EL (cell line): ENCODE measurements at places on chromosomes 4 and X.
A peak's percentile ranks its signal among the peaks of the same experiment; 100 is the strongest.

DNA sequence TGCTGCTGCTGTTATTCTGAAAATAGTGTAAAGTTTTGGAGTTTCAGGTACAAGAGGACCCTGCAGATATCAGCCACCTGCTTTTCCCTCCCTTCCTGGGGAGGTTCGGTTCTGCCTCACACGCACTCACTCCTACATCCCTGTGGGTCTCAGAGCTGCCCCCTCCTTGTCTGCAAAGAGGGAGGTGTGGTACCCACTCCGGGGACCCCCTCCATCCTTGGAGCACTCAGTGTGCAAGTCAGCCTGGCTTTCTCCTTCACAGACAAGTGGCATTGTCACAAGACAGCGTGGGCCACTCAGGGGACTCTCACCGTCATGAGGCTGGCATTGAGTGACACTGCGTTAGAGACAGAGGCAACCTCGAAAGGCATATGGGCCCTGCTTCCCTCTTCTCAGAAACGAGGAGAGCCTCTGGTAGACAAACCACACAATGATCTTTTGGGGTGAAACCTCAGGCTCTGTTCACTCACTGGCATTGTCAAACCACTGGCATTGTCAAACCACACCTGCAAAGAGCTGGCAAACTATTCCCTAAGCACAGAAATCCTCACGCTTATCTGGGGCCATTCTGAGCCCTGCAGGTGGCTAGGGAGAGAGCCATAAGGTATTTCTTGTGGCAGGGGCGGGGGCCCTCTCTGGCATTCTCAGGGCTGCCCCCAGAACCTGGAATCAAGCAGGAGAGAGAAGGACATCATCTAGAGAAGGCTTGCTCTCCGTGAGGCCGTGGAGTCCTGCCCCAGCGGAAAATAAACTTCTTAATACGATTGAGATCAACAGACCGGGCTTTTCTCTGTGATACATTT, 285.0 kb downstream of the SHOX start:
- no peak for DNase-seq

- DNase-seq, result peak; percentile 19
These were observed 25.5 kb upstream of the LRCH2 start for GRCh38 chrX:115259238-115259875.

GRCh38 chrX:150366951-150367545, 3.9 kb downstream of the MAMLD1 start:
- peak; percentile 70 for DNase-seq

DNA sequence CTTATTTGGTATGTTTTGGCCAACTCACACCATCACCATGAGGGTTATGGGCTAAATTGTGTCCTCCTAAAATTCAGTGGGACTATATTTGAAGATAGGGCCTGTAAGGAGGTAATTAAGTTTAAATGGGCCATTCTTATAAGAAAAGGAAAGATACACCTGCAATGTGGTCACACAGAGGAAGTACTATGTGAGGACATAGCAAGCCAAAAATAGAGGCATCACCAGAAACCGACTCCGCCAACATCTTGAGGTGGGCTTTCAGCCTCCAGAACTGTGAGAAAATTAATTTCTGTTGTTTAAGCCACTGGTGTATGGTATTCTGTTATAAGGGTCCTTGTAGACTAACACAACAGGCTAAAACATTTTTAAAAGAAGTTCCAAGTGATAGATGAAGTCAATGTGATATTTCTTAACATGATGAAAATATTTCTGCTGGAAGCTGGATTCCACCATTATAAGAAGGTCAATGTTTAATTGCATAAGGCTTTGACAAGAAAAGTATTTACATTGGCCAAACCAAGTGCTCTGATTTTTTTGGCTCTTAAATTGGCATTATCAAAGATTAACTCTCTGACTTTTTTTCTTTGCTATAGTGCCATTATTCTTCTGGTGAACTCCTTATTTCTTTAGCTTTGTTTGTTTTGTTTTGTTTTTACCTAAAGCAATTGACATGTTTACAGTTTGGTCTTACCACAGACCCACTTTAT, 540.9 kb downstream of the PPARGC1A start:
- DNase-seq, result no peak

- DNase-seq, result no peak
These were observed 35.7 kb downstream of the PARM1 start for GRCh38 chr4:74968456-74969164.

GRCh38 chr4:171464499-171464898, 348.7 kb upstream of the GALNTL6 start:
- DNase-seq, result no peak

DNA sequence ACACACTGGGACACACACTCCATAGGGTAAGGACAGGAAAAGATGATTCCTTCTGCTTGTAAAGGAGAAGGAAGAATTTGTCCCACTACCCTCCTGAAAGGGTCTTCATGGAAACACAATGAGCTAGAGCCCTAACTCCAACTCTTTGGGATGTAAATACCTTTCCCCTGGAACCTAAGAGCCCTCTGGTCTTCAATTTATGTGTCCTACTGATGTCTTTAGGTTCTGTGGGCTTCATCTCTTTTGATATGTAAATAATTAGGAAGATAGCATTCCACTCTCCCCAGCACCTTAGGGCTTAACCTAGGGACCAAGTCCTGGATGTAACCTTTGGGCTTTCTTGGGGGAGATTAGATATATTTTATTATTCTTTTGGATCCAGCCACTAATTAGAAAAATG, 38.3 kb downstream of the PF4 start:
- no peak for DNase-seq

GRCh38 chr4:77449171-77449570, 156.4 kb upstream of the CXCL13 start:
- DNase-seq, result no peak

- DNase-seq, result no peak
These were observed 333.7 kb downstream of the UNC5C start for GRCh38 chr4:95215043-95215442.

DNA sequence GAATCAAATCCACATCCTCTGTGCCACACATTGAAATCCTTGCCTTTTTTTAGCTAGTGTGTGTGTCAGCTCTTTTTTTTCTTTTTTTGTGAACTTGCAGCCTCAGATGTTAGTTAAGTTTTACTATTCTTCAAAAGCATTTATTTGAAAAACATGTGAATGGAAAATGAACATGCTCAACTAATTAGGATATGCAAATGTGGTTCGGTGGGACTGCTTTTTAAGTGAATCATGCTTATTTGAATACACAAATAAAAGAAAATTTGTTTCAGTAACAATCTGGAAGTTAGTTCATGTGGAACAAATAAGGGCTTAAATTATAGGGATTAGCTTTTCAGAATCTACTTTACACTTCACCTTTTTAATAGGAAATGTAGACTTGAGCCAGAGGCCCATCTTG, 751.5 kb upstream of the FAM241A start:
- no peak for DNase-seq

DNA sequence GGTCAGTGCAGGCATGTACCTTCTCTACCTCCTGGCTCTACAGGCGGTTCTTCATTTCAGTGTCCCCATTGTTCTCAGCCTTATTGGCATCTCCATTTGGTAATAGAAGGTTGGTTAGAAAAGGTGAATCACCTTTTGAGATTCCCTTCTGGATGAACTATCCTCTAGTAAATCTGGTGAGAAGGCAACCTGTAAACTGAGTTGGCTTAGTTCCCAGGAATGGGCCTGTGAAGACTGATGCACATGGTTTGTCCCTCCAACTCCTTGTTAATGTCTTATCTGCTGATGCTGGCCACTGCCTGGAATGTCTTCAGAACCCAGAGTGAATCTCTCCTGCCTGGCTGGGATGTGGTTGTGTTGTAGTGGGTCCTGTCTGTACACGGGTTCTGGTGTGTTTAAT, 143.4 kb upstream of the WDR1 start:
- DNase-seq, result no peak

DNA sequence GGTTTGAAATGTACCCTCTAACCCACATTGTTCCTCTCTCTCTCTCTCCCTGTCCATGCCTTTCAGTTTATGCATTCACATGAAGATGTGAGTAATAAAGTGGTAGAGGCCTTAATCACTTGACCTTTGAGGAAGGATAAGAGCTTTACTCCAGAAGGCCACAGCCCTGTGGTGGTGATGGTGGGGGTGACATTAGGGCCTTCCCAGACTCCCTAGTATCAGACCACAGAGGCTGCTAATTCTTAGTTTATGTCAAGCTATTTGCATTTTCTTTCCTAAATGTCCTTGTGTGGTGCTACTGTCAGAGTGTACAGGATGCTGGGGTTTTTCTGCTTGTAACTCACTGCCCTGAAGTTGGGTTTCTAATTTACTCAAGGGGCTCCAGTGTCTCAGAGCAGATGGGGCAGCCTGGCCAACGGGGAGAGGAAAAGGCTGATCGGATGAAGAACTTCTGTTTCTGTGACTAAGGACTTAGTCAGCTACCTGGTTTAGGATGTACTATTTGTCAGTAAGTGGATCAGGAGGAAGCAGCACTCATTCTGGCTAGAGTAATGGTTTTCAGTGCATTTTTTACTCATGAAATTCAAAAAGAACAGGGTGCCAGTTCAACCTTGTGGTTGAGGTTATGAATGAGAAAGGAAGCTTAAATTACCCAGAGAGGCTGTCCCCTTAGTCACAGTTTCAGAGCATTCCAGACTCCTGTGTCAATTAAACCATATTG, 509.6 kb upstream of the DIPK2B start:
- peak; percentile 92 for DNase-seq

DNA sequence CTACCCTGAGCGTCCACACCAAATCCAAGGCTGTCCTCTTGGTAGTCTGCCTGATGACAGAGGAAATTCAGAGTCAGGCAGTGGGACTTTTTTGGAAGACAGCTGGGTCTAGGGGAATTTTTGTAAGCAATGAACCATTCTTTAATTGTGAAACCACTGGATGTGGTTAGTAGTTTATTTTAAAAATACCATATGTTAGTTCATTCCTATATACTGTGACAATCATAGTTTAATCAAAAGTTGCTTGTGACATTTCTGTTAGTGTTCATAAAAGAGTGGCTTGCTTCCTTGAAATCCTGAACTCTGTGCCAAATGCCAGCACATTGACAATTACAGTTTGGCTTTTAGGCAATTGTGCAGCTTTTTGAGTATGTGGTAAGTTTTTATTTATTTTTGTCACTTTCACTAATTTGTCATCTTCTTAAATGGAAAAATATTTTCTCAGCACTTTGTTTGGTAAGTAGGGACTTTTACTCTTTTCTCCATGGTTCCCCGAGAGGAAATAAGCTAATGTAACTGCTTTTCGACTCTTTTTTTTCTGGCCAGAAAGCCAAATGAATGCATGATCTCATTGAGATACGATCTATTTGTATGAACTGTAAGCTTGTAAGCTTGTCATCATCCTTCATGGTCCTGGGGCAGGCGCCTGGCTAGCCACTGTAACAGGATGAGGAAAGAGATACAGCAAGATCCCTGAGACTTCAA, 72.6 kb upstream of the SLC4A4 start:
- DNase-seq, result peak; percentile 87

GRCh38 chr4:65911720-65912119, 241.4 kb upstream of the EPHA5 start:
- DNase-seq, result no peak

- no peak for DNase-seq
These were observed 44.8 kb downstream of the CLDN34 start for GRCh38 chrX:10011991-10012390.

DNA sequence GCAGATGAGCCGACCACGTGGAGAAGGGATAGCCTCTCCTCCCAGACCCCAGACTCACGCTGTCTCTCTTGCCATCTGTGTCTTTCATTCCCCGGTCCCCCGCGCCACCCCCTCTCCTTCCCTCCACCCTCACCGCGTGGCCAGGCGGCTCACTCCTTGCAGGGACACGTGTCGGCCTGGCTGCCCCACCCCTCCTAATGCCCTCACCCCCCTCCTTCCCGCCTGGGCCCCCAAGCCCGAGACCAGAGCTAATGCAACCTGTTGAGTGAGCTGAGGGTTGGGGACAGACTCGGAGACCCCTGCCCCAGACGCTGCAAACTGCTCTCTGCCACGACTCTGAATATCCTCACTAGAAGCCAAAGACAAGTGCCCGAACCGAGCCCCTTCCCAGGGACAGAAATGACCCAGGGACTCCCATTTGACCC, 1.8 kb downstream of the SLC38A5 start:
- no peak for DNase-seq

DNA sequence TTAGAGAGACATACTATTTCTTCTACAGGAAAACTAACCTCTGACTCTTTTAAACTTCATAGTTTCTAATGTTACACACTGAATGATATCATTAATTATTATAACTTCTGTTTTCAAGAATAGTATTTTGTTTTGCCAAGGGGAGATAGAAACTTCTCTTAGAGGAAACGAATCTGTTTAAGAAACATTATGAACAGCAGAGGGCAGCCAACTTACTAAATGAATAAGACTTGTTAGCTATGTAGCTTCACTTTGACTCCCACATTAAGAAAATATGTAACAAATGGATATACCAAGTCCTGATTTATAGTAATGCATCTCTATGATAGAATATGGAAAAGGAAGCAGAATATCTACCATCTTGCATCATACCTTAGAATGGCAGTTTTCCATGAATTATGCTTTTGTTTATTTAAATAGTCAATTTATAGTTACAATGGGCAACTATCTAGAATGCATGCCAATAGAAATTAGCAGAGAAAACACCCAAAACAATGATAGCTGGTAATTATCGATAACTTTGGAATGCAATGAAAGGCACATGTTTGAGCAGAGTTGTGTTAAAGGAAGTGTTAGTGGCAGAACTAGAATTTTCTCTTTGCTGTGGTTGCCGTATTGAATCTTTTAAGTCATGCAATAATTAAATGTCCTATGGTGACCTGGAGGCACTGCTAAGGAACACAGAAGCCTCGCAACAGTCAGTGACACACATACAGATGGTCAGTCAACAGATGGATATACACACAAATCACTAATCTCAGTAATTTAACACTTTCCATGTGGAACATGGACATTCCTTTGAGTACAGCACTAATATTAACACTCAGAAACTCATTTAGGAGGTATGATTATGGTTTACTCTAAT, 105.7 kb upstream of the PDLIM3 start:
- peak; percentile 49 for DNase-seq

DNA sequence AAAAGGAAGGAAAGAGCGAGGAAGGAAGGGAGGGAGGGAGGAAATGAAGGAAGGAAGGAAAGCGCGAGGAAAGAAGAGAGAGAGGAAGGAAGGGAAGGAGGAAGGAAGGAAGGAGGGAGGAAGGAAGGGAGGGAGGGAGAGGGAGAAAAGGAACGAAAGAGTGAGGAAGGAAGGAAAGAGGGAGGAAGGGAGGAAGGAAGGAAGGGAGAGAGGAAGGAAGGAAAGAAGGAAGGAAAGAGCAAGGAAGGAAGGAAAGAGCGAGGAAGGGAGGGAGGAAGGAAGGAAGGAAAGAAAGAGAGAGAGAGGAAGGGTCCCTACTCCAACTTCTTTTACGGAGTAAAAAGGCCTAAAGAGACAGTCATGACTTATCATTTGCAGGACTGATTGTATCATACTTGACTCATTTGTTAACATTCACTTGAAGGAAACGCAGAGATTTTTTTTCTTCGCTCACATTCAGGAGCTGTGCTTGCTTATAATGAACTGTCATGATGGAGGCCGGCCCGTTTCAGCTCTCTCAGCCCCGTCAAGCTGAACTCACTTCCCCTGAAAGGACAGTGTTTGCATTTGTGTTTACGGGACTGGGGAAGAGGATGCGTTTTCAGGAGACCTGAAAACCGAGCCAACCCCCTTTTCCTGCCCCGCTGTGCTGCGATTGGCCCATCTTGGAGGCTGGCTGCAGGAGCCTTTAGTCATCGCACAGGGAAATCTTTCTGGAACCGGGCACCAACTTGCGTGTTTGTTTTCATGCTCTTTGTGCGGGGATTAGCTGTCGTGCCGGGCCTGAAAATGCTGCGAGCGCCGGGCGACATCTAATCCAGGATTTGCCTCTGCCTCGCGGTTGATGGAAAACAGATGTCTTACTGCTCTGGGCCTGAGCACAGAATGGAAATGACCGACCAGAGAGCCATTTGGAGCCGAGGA, 17.8 kb downstream of the TRIM2 start:
- peak; percentile 85 for DNase-seq
